Glutamatergic neuron (in vitro differentiated cells): ENCODE measurements at places on chromosomes 3 and 15.

GRCh38 chr15:36905908-36906307 is 194.4 kb downstream of the MEIS2 start:
- no peak for DNase-seq

- DNase-seq = no peak
Observed at GRCh38 chr15:54815556-54815955, 381.2 kb downstream of the RSL24D1 start.

GRCh38 chr3:48990636-48991469 is 812 bp downstream of the P4HTM start:
- peak; percentile 32 for DNase-seq

- DNase-seq = no peak
Observed at GRCh38 chr3:13529196-13530112, 19.5 kb upstream of the FBLN2 start.

GRCh38 chr15:95948411-95948810 is 382.1 kb upstream of the NR2F2 start:
- no peak for DNase-seq

- DNase-seq = no peak
Observed at GRCh38 chr3:81869382-81869781, 107.9 kb upstream of the GBE1 start.

DNA sequence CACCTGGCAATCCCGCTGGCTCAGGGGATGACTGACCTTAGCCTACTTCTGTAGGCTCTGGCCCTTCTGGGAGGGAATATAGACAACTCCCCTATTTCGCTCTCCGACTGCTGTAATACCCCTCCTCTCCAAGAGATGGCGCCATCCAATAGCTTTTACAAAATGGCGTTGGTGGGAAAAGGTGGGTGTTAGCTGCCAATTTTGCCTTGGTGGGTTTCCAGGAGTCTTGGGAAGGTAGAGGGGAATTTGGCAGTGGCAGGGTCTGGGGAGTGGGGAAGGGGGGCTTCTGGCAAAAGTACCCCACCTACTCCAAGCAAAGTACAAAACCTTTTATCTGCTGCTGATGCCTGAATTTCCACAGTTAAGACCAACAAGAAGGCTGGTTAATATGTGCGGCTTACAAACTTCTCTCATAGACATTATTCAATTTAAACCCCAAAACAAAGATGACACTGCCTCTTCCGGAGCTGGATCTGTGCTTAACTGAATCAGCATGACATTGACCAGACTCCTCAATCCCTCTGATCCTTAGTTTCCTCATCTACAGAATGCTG is 62.1 kb downstream of the RASGRF1 start:
- peak; percentile 69 for DNase-seq

DNA sequence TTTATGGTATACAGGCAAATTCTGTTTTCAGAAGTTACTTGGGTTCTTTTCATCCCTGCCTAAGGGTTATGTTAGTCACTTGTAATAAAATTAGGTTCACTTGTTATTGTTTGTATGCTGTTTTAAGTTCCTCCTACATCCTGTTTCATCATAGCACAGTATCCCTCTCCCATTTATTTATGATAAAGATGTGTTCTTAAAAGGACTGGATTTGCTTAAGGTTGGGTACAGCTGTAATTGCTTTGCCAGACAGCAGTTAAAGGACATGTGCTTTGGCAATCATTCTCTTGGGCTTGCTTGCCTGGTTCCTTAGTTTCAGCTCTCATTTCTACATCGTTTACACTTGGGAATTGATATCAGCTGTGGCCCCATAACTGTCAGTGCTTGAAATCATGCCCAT is 11.7 kb downstream of the ATP2C1 start:
- DNase-seq = no peak

- no peak for DNase-seq
Observed at GRCh38 chr15:61869656-61870055, 190.6 kb downstream of the VPS13C start.
